ENCODE measurements at places on chromosomes 7 and 10.

GRCh38 chr7:108347616-108348015 lies 108.6 kb downstream of the NRCAM start:
- DNase-seq: no peak

DNA sequence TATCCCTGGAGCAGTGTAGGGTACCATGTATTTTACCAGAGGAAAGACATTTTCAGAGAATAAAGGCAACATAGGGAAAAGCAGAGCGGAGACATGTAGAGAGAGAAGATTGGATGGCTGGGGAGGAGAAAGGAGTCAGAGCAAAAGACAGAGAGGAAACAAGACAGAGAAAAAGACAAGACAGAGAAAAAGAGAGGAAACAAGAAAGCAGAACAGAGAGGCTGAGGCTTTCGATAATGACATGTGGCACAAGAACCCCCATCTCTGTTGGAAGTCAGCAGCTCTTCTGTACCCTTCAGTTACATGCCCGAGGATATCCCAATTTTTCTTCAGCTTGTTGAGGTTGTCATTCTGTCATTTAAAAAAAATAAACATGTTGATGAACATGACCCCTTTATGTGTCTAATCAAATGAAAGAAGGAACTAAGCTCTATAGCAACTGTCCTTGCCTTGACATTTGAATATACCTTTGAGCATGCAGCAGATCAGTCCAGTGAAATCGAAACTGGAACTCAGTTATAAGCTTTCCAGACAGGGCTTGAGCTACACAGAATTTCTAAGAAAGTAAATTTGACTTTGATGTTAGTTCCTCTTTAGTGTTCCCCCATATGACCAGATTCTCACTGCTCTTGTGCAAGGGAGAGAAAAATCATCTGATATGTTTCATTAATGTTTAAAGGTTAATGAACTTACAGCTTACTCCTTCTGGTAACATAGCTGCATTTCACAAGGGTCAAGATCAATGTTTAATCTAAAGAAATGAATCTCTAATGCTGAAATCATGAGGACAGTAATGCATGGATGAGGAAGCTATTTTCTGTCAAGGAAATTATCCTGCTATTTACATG lies 75.1 kb upstream of the SP4 start:
- DNase-seq: no peak

- DNase-seq: no peak
These were observed 259.8 kb upstream of the TCERG1L start for GRCh38 chr10:131571346-131571745.

DNA sequence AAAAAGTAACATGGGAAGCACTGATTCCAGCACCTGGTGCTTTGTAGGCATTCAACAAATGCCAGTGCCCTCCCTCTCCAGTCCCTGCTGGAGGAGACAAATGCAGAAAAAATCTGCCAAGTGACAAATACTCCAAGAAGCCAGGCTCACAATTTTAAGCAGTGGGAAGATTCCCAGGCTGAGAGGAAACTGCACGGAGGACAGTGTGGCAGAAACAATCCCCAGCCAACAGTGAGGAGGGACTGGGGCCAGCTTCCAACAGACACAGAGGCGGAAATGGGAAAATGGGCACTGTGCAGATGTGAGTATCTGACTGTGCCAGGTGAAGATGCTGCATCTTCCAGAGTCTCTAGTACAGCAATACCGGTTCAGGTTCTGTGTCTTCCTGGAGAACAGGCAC lies 106.3 kb downstream of the SLIT1 start:
- DNase-seq: no peak

DNA sequence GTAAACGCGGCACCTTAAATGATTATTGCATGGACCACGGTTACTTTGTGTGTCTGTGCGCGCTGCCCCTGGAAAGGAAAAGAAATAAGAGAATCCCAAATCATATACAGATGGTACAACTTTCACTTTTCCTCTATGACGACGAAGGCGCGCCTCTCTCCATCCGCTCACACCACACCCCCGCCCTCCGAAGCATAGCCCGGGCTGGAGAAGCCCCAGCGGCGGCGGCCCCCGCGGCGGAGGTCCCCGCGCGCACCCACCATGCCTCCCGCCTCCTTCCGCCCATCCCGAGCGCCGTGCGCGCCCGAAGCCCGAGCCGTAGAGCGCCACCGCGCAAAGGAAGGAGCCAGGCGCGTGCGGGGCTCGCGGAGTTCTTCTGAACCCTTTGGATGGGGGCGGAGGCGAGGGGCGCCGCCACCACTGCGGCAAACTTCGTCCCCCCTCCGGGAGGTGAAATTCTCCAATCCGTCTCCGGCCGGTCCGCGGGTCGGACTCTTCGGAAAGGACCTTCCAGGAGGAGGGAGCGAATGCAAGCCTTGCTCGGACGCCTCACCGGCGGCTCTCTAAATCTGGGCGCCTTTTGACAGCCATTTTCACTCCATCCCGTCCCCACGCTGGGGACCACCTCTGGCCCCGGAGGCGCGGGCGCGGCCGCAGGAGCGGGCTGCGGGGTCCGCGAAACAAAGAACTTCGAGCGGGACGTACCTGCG lies 588 bp downstream of the GLI3 start:
- DNase-seq: no peak

- no peak for DNase-seq
These were observed 95.8 kb downstream of the RAMP3 start for GRCh38 chr7:45253368-45253767.

GRCh38 chr7:139095194-139095659 lies 14.3 kb downstream of the ZC3HAV1 start:
- peak; percentile 48 for DNase-seq

DNA sequence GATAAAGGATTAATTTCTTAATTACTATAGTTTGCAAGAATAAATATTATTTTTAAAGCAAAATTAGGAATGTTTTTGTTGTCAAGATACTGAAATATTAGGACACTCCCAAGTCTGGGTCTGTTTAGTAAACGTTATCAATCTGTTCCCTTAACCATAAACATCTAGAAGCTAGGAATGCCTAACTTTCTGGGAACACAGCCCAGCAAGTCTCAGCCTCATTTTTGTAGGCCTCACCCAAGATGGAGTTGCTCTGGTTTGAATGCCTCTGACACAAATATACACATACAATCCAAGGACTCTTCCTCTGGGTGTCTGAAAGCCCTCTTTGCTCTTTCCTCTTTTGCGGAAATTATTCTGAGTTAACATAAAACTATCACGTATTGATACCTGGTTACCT lies 487.4 kb upstream of the CELF2 start:
- no peak for DNase-seq

GRCh38 chr10:79615577-79615976 lies 4.8 kb downstream of the SFTPA1 start:
- DNase-seq: no peak

DNA sequence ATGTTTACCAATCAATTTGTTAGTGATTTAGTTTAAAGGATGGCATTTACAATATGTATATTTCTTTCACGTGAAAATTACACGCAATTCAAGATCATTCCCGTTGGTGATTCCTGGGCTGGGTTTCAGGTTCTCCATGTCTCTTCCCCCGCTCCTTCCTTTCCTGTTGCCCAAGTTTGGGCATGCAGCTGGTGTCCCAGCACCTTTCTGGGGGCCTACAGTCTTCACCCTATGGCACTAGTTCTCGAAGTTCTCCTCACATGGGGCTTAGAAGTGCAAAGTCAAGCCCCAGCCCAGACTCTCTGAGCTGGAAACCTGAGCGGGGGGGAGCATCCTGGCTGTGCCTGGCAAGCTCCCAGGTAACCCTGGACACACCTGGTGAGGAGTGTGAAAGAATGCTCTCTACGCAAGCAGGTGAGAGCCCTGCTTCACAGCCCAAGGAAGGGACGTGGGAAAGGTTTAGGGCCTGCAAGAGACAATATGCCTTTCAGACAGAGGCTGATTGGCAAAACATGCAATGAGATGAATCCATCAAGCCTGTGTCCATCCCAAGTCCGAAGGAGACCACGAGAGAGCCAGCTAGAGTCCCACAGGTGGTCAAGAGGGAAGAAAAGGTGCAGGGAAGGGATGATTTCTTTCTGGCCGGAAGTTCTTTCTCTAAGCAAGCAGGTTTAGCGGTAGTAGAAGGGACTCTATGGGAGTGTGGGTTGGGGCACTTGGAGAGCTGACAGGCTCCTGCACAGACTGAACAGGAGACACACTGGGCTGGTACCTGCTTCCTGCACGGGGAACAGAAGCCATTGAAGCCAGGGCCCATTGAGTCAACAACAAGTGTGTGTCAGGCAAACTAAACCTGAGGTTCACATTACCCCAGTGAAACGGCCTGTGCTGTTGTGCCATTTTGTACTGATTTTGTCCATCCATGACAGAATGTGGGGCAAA lies 131.1 kb downstream of the ADARB2 start:
- no peak for DNase-seq

DNA sequence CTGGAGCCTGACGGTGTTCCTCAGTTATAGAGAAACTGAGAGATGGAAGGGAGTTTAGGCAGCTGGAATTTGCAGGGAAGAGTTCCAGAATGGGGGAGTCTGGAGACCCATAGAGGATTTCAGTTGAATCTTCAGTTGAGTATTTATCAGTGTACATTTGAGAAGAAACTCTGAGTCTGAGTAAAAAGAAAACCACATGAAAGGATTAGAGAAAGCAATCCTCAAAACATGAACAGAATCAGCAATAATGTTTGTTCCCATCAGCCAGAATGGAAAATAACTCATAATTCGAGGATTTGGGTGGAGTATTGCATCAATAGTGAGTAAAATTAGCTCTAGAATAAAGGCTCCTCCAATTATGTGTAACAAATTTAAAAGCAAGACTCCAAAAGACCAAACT lies 130.0 kb upstream of the AHR start:
- DNase-seq: no peak

- no peak for DNase-seq
These were observed 113.0 kb downstream of the SMURF1 start for GRCh38 chr7:99030951-99031350.

- no peak for DNase-seq
These were observed 441.3 kb upstream of the MKI67 start for GRCh38 chr10:128567551-128567950.

GRCh38 chr10:118708571-118708970 lies 46.2 kb downstream of the CACUL1 start:
- DNase-seq: no peak

DNA sequence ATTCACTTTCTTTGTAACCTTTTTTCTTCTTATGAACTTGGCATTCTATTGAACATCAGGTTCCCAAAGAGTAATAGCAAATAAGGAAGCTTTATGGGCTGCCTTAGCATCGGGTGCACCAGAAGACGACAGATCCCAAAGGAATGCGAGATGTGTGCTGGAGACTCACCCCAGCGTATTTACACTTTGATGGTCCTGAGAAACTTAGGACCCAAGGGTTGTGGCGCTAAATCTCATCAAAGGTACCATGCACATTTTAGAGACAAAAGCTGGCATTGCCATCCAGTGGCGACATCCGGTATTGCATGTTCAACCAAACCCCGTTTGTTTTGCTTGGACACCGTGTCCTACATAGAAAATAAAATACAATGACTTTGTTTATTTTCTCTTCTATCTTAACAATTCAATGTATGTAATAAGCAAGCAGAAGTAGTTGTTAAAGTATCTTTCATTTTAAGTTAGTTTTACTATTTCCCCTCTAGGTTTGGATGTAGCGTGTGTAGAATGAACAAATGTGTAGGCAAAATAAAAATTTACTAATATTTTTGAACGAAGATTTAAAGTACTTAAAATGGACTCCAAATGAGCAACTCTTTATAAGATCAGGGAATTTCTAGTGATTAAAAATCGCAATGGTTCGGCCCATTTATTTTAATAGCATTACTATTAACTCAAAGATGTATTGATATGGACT lies 1154.8 kb downstream of the GATA3 start:
- DNase-seq: peak; percentile 78

DNA sequence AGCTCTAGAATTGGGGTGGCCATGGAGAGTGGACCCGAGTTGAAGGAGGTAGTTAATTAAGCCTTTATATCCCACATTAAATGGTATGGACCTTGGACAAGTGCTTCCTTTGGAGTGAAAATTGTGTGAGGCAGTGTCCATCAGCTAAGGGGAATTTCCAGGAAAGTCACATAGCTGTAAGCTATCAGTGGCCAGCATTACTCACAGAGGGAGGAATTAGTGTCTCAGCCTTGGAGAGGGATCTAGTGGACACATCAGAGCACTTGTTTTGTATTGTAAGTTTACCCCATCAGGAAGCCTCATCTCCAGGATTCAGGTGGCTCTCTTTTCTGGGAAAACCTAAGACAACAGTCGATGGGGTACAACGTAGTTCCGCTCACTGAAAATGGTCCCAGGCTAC lies 416.7 kb downstream of the TFEC start:
- no peak for DNase-seq

DNA sequence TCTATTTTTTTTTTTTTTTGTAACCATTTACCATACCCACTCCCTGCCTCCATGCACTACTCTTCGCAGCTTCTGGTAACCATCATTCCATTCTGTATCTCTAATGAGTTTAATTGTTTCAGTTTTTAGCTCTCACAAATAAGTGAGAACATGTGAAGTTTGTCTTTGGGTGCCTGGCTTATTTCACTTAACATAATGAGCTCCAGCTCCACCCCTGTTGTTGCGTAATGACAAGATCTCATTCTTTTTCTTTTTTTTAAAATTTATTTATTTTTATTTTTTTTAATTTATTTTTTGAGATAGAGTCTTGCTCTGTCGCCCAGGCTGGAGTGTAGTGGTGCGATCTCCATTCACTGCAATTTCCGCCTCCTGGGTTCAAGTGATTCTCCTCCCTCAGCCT lies 142.3 kb upstream of the PCLO start:
- DNase-seq: no peak

DNA sequence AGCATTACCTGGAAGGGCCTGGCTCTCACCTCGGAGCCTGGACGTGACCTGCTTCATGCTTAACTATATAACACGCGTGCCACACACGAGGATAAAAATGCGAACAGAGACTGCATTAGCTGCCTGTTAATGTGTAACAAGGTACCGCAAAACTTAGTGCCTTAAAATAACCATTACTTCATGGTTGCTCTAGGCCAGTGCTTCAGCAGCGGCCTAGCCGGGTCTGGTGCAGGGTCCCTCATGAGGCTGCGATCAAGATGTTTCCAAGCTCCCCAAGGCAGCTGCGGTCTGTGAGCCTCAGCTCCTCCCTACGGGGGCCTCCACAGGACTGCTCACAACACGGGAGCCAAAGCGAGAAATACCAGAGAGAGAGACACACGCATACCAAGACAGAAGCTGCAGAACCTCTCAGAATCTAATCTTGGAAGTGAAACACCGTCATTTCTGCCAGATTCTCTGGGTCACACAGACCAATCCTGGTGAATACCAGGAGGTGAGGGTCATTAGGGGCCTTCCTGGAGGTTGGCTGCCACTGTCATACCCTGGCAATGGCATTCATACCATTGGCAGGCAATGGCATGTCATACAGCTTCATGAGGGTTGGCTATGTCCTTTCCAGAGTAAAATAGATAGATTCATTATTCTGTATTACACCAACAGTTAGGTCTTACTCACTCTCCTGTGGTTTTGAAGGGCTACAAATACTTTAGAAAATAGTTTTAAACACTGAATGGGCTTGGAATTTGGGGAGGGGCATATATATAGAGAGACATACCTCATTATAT lies 94.5 kb downstream of the HIPK2 start:
- DNase-seq: no peak

GRCh38 chr10:110209454-110209925 lies 2.1 kb downstream of the MXI1 start:
- peak; percentile 72 for DNase-seq

DNA sequence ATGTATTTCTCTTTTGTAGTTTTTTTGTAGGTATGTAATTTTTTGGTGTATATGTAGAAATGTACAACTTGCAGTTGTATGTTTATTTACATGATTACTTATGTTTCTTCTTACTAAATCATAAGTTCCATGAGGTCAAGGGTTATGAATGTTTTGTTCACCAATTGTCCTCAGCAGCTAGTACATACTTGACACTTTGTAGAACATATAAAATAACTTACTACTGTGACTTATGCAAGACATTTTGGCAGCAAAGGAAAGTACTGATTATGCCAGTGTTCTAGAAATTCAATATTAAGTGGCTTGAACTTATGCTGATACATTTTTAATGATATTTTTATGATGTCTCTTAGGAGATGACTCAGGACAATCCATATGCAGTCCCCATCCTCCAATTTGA lies 209.6 kb downstream of the DKK1 start:
- DNase-seq: no peak

All from stimulated activated CD4-positive, alpha-beta T cell treated with anti-CD3 and anti-CD28 coated beads, Interleukin-4, amount 100 ng/mL, for 1 hour (primary cell).